ENCODE measurements at places on chromosomes 7 and 10.

DNA sequence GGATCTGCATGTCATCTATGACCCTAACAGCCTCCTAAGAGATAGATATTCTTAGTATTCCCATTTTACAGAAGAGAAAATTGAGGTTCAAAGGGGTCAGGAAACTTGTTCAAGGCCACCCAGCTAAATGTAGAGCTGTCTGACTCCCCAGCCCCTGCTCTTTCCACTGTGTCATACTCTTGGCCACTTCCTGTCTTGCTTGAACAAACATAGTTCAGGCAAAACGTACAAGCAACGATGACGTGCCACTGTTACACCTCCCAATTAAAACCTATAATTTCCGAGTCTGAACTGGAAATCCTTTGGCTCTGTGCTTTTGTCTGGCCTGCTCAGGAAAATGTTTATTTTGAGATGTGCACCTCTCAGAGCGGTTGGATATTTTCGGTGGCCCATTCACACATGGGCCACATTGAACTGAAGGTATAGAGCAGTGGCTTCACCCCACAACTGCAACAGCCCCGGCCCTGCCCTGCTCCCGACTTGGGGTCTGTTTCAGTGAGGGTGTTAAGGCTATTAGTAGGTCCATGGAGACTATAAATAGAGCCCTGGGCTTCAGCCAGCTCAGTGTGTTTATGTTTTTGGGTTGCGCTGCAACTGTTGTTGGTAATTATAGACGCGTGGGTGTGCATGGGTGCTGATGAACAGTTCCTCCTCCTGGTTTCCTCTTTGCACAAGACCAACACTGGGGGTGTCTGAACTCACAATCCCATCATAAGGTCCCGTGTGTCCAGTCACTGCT is 172.3 kb upstream of the ADO start:
- DNase-seq, result no peak

DNA sequence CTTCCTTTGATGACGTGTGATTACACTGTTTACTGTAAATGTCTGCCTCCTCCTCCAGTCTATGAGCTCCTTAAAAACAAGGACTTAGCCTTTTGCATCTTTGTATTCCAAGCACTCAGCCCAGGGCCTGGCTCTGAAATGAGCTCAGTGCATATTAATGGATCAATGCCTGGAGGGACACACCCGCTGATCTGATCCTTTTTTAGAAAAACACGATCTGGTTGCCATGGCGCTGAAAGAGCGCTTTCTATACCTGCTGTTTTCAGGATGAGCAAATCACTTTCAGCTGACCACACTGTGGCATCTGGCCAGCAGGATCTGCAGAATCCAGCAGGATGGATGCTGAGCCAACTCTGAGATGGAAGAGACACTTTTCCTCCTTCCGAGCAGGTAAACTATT is 37.8 kb upstream of the GARS1 start:
- DNase-seq, result no peak

- peak; percentile 93 for DNase-seq
Measured at GRCh38 chr10:68826764-68827591, at the start of gene STOX1. TSS of gene STOX1 (plus strand) at chr10:68827531. CDS start at chr10:68827624, 93 bp downstream.

DNA sequence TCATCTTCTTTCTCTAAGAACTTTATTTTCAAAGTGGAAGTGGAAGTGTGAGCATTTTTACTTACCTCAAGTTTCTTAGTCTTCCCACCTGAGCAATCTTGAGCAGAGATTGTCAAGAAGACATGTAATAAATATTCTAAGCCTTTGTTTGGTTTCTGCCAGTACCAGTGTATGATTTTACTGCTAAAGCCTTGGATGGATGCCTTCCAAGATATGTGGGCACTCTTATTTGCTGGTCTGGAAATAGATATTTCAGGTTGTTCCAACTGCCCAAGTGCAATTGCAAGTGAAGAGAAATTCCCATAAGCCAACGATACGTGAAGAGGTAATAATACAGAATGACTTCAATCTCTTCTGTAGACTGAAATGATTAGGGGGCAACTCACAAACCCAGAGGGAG is 18.2 kb upstream of the TARP start:
- no peak for DNase-seq

GRCh38 chr7:155058896-155059295 is 11.2 kb upstream of the HTR5A start:
- DNase-seq, result no peak

DNA sequence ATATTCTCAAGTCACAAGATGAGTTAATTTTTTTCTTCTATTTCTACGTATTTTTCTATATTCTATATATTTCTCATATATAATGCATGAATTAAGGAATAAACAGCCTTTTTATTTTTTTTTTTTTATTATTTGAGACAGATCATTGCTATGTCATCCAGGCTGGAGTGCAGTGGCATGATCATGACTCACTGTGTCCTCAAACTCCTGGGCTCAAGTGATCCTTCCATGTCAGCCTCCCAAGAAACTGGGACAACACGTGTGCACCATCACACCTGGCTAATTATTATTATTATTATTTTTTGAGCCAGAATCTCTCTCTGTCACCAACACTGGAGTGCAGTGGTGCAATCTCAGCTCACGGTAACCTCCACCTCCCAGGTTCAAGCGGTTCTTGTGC is 1.5 kb downstream of the CLDN12 start:
- DNase-seq, result no peak

DNA sequence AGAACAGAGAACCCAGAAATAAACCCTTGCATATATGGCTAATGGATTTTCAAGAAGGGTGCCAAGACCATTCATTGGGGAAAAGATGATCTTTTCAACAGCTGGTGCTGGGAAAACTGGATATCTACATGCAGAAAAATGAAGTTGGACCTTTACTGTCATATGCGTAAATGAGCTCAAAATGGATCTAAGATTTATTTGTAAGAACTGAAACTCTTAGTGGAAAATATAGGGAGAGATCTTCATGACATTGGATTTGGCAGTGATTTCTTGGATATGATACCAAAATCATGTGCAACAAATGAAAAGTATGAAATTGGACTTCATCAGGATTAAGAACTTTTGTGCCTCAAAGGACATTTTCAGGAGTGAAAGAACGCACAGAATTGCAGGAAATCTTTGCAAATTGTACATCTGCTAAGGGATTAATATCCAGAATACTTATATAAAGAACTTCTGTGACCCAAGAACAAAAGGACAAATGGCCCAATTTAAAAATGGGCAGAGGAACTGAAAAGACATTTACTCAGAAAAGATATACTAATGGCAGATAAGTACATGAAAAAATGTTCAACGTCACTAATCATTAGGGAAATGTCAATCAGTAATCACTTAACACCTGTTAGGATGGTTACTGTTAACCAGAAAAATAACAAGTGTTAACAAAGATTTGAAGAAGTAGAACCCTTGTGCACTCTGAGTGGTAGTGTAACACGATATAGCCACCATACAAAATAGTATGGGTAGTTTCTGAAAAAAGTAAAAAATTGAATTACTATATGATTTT is 6.1 kb downstream of the DBF4 start:
- DNase-seq, result no peak

DNA sequence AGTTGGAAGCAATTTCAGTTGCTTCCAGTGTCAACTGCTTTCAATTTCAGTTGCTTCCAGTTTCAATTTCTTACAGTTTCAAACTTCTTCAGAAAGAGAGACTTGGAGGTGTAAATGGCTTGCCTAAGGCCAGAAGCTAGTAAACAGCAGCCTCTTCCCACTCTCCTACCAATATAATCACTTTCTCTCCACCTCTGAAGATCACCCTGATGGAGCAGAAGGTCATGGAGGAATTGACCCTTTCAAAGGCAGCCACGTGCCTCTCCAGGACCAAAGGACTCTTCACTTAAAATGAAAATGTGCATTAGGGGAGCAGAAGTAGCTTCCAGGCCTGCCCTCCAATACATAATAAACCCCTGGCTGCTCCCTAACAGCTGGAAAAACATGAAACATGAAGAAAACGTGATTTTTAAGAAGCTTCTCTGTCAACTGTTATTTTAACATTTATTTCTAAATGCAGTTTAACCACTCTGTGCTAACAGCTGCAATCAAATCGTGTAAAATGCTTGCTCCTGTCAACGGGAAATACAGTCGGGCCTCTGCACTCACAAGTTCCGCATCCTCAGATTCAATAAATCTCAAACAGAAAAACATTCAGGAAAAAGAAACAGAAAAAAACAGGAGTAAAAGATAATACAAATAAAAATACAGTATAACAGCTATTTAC is 1020.6 kb downstream of the XPNPEP1 start:
- DNase-seq, result no peak

- DNase-seq, result no peak
Measured at GRCh38 chr10:99815621-99816020, 33.2 kb downstream of the ABCC2 start.

GRCh38 chr10:30827531-30828120 is 198.1 kb upstream of the LYZL2 start:
- DNase-seq, result no peak

GRCh38 chr7:101553771-101554445 is 75.2 kb downstream of the MYL10 start:
- DNase-seq, result peak; percentile 4

DNA sequence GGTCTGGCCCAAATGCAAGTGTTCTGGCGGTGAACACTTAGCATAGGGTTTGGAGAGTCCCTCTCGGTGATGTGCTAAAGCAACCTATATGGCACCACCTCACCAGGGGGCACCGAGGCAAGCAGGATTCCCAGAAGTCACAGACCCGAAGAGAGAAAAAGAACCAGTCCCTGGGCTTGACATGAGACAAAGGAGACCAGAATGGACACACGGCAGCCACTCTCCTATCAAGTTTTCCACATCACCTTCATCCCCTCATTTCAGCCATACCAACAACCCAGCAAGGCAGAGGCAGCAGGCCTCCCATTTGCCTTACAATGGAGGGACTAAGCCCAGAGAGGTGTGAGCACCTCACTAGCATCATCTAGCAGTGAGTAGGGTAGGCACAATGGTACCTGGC is 19.7 kb downstream of the GPRIN2 start:
- DNase-seq, result no peak

GRCh38 chr7:68173513-68173912 is 1176.9 kb downstream of the TYW1 start:
- DNase-seq, result no peak

DNA sequence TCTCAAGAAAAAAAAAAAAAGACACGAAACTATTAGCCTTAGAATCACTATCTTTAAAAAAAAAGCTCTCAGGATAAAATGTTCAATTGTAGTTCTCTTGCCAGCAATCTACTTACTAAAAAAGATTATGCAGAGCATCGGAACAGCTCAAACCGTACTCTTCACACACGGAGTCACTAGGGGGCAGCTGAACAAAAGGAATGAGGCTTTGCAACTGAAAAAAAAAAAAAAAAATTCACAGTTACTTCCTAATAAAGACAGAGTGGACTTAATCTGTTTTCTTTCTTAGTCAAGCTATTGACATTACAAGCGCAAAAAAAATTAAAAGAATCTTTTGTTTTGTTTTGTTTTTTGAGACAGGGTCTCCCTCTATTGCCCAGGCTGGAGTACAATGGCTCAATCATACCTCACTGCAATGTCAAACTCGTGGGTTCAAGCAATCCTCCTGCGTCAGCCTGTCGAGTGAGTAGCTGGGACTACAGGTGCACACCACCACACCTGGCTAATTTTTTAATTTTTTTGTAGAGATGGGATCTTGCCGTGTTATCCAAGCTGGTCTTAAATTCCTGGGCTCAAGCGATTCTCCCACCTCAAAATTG is 11.5 kb downstream of the PMS2 start:
- peak; percentile 73 for DNase-seq

DNA sequence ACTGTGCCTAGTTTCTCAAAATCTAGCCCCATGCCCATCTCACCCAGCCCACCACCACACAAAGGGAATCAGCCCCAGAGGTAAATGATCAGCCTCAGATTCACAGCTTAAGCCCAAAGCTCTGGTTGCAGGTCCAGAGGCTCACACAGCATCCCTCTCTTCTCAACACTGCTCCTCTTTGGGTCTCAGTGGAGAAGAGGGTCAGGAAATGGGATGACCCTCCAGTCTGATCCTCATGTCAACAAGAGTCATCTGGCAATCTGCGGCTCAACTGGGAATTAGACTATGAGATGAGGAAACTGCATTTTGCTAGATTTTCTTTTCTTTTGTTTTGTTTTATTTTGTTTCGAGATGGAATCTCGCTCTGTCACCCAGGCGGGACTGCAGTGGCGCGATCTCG is 126.2 kb upstream of the PDLIM1 start:
- no peak for DNase-seq

DNA sequence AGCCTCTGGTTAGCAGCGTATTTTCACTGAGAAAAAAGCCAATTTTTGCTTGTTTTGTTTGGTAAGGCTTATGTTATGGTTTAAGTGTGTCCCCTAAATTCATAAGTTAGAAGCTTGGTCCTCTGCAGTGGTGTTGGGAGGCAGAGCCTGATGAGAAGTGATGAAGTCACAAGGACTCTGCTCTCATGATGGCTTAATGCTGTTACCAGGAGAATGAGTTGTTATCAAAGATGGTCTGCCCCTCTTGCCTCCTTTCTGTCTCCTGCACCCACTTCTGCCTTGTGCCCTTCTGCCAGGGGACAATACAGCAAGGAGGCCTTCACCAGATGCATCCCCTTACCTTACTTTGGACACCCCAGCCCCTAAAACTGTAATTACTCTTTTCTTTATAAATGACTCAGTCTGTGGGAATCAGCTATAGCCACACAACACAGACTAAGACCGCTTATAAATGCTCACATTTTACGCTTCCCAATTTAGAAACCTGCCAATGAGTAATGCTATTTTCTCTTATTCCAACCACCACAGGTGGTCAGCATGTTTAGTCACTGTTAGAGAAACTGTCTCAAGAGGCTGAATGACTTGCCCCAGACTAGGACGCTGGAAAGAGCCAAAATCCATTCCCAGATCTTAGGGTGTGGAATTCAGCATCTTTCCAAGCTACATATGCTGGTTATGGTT is 6.1 kb upstream of the PKD1L1 start:
- no peak for DNase-seq

DNA sequence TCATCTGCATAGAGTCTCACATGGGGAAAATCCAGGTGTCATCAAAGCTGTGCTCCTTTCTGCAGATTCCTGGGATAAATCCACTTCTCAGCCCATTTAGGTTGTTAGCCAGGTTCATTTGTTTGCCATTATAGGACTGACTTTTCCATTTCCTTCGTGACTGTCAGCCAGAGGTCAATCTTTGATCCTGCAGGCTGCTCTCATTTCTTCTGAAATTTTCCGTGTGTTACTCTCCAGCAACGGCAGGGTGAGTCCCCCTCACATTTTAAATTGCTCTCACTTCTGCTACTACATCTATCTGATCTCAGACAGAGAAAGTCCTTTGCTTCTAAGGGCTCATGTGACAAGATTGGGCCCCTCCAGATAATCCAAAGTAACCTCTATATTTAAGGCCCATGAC is 150.7 kb upstream of the BET1 start:
- DNase-seq, result no peak

Measured in urothelium cell line (cell line).